ENCODE measurements at places on chromosomes 1 and 21.

- no peak for DNase-seq
These were observed 2.2 kb downstream of the KIRREL1 start for GRCh38 chr1:157995583-157996169.

- DNase-seq: no peak
These were observed 3.8 kb downstream of the DNASE2B start for GRCh38 chr1:84402060-84402459.

DNA sequence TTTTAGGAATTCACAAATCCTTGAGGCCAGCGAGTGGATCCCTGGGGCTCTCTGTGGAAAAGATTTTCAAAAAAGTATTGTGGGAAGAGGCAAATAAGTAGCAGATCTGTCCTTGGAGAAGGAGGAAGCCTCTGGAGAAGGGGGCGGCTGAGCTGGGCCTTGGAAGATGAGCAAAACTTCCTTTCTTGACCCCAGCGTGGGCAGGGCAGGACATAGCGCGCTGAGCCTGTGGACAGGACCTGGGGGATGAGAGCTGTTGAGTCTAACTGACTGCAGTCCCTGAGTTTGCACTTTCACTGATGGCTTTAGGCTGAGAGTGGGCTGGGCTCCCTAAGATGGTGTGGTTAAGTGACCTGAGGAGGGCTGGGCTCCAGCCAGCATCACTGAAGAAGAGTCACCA, 170.2 kb upstream of the GALNT2 start:
- DNase-seq: no peak

GRCh38 chr1:192763756-192764155, 45.1 kb upstream of the RGS2 start:
- DNase-seq: peak; percentile 4

DNA sequence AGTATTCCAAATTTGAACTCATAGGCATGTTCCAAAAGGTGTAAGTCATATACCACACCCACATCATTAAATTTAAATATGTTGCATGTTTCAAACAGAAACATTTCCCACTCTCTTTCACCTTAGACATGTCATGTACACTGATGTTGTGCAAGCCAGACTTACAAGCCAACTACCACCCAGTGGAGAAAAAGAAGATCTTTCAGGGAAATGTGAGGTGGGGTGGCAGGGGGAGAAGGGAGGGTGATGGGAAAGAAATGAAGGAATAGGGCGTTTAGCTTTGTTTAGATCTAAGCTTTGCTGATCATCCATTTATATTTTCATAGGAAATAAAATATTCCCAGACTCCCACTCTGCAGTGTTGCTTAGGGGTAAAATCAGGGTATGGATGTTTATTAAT, 1.6 kb downstream of the NEGR1 start:
- DNase-seq: no peak

DNA sequence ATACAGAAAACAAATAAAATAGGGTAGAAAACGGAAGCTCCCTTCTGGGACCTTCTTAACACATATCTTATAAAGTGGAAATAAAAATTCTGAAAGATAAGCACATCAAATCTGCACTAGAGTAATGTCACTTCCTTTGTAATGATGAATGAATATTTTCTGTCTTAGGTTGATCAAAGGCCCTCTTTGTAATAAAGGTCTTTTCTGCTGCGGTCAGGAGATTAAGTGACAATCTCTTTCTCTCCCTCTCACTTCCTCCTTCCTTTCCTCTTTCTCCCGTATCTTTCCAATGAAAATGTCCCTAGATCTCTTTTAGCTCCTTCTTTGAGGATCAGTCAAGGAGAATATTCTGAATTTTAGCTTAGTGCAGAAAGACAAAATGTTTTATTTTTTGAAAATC, 33.8 kb downstream of the TMCO1 start:
- no peak for DNase-seq

DNA sequence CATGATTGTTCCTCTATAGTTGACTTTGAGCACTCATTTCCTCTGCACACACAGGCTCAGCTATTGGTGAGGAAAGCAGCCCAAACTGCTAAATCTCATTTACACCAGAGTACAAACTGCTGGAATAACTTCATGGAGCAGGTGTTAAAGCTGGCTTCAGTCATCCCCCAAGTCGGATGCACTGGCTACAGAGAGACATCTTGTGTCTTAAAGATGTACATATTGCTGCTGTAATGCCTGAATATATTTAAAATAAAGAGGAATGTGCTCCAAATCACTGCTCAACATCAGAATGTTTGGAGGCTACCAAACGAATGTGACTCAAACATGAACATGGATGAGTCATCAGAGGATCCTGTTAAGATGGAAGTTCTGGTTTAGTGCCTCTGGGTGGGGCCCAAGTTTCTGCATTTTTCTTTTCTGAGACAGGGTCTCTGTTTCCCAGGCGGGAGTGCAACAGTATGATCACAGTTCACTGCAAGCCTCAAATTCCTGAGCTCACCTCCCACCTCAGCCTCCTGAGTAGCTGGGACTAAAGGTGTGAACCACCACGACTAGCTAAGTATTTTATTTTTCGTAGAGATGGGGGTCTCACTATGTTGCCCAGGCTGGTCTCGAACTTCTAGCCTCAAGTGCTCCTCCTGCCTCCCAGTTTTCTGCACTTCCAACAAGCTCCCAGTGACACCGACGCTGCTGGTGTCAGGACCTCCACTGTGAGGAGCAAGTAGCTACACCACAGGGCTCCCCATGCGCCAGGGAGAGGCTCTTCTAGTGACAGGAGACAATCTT, 79.0 kb upstream of the KRTAP19-8 start:
- peak; percentile 82 for DNase-seq

DNA sequence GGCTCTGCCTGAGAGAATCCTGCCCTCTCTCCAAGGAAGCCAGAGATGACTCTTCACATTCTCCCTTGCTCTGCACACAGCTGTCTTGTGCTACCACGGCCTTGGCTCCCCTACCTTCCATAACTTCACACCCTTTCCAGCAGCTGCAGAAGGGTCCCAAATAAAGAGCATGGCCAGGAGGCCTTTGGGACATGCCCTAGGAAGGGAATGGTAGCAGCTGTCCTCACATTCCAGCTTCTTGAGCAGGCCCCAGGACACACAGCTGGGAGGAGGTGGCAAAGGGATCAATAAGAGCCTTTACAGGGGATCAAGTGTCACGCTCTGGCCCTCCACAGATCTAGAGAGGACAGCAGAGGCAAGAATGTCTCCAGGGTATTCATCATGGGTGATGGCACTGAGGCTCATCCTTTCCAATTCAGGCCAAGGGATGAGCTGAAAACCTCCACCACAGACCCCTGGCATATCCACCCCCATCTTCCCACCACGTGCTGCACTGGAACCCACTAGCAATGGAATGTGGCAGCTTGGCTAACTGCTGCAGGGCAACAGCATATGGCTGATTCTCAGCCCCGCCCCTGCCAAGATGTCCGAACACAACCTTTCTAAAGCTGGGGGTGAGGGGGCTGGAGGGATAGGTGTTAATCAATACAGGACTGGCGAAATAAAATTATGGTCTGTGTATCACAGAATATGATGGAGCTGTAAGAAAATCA, 17.8 kb upstream of the RAB29 start:
- no peak for DNase-seq

DNA sequence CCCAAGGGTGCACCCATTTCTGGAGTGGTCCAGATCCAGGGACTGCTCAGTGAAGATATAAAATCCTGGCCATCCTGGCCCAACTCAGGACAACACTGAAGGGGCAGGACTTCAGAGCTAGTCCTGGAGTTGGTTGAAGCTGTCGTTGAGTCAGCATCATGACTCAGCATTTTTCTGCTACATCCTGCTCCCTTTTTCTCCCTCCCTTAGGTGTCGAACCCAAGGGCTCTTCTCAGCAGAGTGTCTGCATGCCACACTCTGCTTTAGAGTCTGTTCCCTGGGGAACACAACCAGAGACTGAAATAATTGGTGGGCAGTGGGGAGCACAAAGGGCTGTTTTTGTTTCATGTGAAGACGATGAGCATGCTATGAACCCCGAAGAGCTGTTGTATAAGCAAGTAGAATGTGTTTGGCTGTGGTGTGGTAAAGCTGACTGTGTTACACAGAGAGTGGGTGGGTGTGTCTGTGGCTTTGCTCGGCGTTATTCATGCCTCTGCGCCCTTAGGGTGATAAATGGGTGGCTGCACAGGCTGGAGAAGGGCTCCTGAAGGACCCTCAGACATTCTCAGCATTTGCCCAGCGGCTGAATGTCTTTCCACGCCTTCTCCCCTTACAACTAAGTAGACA, 167.2 kb downstream of the CYYR1 start:
- peak; percentile 74 for DNase-seq

DNA sequence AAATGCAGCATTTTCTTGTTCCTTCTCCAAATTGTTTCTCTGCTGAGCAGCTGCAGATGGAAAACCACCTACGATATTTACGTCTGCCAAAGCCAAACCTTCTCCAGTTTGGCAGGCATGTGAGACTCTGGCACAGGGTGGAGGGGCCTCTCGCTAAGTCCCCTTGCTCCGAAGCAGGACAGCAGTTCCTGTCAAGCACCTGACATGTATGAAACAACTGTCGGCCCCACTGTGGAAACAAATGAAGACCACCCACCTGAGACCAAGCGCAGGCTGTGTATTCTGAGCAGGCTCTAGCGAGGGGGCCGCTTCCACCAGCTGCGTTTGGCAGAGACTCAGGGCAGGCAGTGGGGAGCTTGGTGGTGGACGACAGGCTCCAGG, 74.7 kb downstream of the RIPK4 start:
- DNase-seq: no peak

DNA sequence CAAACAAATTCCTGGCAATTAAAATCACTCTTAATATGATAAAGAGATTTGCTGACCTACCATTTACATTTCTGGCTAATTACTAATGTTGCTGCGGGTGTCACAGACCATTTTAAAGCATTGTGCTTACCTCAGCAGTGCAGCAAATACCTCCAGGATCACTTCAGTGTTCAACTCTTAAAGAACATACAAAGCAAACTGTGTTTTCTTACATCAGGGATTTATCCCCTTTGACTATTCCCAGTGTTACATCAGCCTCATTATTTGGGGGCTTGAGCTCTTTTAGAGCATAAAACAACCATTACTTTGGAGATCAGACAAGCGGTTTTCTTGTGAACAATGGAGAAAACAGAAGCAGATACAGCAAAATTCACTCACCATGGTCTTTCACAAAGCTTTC, 185.4 kb downstream of the LYPLAL1 start:
- DNase-seq: peak; percentile 35

- DNase-seq: no peak
These were observed 17.4 kb downstream of the UAP1 start for GRCh38 chr1:162578936-162579335.

- DNase-seq: peak; percentile 58
These were observed 37.4 kb downstream of the TMCO4 start for GRCh38 chr1:19762175-19762779.

DNA sequence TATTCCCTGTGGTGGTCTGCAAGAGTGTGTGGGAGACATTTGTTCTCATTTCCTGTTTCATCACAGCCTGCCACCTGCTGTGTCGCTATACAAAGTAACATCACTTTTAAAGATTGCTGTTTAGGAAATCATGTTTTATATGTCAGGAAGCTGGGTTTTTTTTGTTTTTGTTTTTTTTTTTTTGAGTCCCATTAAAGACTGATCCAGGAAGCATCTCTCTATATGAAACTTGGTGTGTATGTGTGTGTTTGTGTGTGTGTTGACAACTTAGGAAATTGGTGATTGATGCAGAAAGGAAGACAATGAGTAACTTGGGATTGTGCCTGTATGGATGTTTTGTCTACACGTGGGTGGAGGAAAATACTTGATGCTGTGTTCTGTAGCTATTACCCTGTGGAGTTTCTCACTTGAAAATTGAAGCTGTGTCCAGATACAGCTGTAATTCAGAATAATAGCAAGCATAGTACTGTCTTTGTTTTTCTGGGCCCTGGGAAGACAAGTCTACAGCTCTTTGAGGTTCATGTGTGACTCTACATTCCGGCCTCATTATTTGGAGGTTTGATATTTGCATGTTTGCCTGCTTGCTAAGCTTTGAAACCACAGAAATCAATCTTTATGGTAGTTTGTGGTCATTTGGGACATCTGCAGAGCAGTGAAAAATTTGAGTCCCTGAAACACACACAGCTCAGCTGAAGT, 47.9 kb downstream of the LAMC1 start:
- DNase-seq: peak; percentile 91

DNA sequence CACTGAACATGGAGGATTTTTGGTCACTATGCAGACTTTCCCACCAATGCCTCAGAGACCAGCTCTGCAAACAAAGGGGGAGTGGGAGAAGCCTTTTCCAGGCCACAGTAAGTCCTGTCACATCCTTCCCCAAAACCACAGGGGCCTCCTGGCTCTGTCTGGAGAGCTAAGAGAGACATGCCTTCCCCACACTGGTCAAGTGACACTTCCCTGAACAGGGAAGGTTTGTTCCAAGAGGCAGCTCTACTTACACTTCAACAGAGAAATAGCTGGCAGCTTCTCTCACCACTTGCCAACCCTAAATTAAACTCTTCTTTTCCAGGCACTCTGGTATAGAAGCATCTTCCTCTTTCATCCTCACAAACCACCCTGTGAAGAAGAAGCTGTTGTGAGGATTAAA, 39.7 kb downstream of the EDN2 start:
- no peak for DNase-seq

GRCh38 chr1:241560146-241560848, 28.1 kb downstream of the KMO start:
- DNase-seq: no peak

GRCh38 chr1:34361781-34362357, 185.2 kb downstream of the C1orf94 start:
- no peak for DNase-seq

DNA sequence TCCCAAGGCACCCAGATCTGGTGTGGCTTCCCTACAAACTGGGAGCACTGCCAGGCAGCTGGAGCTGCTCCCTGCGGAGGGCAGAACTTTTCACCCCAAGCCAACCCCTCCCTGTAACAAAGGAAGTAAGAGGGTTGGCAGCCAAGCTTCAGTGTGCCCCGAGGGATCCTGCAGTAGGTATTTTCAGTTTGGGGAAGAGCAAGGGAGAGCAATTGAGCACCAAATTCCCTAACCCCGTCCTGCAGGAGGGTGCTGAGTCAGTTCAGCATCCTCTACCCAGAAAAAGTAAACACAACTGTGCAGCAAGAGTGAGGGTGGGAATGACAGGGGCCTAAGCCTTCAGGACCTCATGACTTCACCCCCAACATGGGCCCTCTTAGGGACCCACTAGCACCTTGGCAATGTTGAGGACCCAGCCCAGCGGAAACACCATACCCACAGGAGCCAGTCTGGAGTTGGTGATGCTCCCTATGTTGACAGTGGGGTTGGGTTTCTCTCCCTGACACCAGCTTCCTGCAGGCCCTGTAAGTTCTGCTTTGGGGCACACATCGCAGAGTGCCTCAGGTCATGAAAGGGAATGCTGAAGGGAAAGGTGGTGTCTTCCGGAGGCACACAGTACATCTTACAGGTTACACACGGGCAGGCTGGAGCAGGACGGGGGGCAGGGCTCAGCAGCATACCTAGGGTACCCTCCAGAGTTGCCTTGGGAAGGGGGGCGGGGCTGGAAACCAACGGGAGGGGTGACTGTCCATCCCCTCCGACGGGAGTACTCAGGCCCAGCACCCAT, 14.8 kb downstream of the SH3BP5L start:
- DNase-seq: peak; percentile 38

DNA sequence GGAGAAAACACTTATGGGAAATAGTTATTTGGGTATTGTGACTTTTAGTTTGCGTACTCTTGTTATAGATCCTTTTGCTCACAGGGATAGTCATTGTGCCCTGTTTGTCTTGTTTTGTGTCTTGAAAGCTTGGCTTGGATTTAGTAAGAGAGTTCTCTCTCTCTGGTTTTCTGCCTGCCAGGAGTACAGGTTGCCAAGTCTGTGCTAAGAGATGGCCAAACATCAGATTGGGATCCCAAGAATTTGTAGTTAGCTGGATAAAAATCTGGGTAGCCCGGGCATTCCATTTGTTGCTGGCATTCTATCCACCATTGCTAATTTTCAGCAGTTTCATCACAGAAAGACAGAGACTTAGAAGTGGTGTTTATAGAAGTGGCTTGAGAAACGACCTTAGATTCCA, 222.2 kb downstream of the NRIP1 start:
- peak; percentile 29 for DNase-seq

GRCh38 chr1:115530407-115530806, 111.4 kb upstream of the VANGL1 start:
- no peak for DNase-seq
